EL (cell line): ENCODE measurements at places on chromosomes 1 and 21.

DNA sequence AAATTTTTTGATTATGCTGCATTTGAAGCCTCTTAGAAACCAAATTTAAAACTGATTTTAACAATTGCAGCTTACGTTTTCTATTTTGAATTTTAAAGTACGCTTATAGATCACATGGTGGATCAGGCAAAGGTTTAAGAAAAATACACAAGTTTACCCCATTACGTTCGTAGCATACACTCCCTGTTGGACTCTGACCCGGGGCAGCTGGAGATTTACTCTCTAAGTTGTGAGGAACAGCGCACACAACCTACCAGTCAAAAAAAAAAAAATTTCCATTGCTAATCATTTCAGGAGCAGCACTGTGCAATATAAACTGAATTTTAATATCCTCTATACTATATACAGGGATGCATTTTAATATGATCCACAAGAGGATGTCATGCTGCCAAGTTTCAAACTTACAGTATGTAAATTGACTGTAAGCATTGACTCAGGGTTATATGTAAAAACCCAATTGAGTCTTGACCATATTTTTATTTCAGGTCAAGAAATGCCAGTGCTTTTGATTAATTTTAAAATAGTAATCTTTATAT, 20.4 kb downstream of the CSDE1 start:
- DNase-seq, result no peak

DNA sequence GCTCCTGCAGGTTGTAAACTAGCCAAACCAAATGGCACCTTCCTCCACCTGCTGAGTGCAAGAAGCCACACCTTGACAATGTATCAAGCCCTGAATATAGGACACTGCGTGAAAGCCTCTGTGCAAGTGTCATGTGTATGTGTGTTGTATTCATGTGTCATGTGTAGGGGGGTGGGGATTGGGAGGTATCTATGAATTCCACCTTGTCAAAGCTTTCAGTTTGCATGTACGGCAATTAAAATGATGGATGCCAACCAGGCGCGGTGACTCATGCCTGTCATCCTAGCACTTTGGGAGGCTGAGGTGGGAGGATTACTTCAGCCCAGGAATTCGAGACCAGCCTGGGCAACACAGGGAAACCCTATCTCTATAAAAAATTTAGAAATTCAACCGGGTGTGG, 19.8 kb downstream of the CD34 start:
- no peak for DNase-seq

DNA sequence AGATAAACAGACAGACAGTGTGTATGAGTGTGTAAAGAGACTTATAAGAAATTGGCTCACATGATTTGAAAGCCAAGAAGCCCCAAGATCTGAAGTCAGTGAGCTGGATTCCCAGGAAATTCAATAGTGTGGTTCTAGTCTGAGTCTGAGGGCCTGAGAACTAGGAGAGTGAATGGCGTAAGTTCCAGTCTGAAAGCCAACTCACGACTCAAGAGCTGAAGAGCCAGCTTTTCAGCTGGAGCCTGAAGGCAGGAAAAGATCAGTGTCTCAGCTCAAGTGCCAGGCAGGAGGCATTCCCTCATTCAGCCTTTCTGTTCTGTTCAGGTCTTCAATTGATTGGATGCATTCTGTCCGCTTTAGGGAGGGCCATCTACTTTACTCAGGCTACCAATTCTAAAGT, 257.2 kb downstream of the PLPP3 start:
- DNase-seq, result no peak

DNA sequence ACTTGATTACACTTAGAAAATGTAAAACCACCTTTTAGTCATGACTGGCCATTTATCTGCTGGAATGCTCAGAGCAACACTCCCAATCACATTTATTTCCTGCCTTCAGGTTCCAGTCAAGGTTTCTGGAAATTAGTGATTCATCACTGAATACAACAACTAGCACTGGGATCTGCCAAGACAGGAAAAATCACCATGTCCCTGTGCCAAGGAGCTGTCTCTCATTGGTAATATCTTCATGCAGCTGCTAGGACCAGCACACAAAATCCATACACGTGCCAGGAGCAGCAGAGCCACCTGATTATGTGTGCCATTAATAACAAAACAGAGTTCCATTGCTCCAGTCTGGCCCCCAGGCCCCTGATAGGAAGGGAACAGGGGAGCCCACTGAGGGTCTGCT, 194.6 kb downstream of the TNR start:
- no peak for DNase-seq

DNA sequence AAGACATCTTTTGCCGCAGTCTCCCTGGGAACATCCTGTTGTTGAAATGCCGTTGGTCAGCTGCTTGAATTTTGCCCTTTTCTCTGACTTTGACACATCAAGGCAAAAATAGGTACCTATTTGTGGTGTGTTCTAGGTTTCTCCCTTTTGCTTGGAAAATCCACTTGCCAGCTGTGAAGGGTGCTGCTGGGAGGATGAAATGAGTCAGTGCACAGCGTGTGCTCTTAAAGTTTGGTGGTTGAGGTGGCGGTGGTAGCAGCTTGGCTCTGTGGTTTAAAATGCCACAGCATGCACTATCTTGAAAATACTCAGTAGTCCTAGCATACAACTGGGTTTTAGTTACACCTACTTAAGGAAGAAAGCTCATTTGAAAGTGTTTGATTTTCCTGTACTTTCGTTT, 183.8 kb downstream of the DHRS3 start:
- DNase-seq, result peak; percentile 79

GRCh38 chr1:241598249-241598648, 41.9 kb downstream of the CHML start:
- no peak for DNase-seq

DNA sequence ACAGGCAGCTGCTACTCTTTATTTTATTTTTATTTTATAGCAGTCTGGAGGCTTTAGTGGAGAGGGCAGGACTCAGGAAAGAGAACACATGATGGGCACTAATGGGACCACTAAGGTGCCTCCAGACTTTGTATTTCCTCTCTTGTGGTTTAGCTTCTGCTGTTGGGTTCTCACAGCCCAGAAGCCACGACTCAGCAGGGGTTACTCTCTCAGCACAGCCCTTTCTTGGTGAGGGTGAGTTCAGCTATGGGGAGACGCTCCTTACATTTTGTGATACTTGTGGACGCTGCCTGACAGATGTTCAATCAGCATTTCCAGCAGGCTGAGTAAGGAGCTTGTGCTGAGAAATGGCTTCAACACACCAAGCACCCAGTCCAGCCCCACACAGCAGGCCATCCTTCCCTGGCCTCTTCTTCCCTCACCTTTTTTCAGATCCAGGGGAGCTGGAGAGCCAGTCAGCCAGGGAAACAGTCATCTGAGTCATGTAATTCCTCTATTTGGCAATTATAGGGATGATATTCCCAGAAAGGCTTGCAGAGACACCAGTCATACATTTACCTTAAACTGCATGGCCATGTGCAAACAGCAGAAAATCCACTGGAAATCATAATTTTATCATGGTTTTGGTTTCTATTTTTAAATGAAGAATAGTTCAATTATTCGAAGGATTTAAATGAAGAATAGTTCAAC, 53.2 kb upstream of the RAB3GAP2 start:
- DNase-seq, result no peak

DNA sequence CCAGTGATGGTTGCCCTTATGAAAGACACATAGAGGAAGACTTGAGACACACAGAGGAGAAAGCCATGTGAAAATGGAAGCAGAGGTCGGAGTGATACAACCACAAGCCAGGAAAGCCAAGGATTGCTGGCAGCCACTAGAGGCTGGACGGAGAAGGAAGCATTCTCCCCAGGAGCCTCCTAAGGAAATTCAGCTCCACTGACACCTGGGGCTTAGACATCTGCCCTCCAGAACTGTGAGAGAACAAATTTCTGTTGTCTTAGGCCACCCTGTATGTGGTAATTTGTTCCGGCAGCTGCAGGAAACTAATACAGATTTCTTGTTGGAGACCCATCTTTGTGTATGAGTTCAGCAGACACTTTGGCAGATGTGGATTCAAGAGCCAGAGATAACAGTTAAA, 126.9 kb upstream of the ATP1A1 start:
- DNase-seq, result no peak

GRCh38 chr1:221768444-221769066, 26.7 kb upstream of the DUSP10 start:
- DNase-seq, result no peak

GRCh38 chr1:173503391-173503790, 26.3 kb downstream of the PRDX6 start:
- peak; percentile 37 for DNase-seq

DNA sequence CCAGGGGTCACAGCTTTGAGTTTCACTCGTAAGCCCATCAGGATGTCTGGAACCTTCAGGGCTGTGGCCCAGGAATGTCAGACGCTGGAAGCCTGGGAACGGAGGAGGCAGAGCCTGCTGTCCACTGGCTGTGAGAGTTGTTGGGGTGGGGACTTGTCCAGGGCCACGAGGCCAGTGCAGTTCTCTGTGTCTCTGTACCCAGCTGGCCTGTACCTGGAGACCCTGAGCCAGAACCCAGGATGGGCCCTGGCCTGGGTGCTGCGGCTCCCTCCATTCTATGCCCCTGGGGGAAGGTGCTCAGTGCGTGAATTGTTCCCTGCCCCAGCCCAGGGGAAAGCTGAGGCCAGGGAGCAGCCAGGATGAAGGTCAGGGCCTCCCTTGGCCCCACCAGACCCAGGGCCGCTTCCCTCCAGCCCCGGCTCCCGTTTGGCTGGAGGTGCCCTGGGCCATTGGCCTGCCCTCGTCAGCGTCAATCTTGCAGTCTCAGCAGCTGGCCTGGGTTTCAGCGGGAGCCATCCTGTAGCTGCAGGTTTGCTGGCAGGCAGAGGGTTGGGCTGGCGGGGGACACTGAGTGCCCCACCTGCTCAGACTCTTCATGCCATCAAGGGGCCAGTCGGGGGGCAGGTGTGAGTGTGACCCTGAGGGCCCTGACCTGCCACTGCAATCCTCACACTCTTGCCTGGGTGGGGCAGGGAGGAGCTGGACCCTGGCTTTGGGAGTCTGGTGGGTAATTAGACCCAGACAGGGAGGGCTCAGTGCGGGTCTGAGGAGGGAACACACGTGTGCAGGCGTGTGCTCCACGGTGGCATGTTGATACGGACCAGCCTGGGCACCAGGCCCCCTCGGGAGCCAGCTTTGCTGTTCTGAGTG, 724 bp upstream of the CALML6 start:
- DNase-seq, result no peak

DNA sequence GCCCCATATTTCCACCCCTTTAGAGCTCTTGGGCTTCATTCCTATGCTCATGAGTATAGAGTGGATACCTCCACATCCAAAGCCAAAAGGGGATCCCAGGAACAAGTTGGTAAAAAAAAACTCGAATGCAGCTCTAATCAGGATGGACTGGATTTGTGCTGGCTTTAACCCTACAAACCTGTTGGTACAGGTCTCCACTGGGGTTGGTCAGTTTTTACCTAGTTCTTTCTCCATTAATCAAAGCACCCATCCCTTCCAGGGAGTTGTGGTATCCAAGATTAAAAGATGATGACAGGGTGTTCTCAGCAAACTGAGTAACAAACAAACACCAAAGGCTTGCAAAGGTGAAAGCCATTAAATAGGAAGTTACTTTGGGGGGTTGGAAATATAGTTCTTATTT, 5.9 kb upstream of the CRNN start:
- no peak for DNase-seq

GRCh38 chr1:18384471-18384870, 96.3 kb upstream of the KLHDC7A start:
- no peak for DNase-seq

DNA sequence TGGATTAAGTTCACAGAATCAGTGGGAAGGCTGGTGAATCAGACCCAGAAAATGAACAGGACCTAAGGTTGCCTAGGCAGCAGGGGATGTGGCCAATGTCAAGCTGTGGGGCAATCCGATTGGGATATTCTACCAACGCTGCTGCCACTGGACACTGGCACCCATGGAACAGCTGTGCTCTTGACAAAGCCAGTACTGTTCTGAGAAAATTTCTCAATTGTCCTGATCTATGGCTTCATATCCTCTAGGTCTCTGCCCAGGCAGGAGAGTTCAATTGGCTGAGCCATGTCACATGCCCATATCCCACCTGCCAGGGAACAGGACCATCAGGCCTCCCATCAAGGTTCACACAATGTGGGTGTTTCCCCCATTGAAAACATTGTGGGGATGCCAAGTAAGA, 6.2 kb downstream of the TACSTD2 start:
- no peak for DNase-seq

DNA sequence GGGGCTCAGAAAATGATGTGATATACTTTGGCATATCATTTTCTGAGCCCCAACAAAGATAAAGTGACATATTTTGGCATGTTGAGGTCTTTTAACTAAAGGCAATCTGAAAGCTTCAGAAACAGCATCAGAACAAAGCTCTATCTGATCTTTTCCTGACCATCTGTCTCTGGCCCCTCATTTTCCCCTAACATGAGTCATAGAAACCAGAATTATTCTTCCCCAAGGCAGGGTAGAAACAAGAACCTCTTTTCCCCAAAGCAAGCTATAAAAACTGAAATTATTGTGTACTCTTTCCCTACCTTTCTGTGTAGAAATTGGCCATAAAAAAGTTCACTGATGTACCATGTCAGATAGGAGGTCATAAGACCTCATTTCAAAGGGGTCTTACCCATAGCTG, 48.7 kb upstream of the PLA2G4A start:
- no peak for DNase-seq

- DNase-seq, result peak; percentile 32
Measured at GRCh38 chr1:172167796-172168596, 252.5 kb upstream of the C1orf105 start.

DNA sequence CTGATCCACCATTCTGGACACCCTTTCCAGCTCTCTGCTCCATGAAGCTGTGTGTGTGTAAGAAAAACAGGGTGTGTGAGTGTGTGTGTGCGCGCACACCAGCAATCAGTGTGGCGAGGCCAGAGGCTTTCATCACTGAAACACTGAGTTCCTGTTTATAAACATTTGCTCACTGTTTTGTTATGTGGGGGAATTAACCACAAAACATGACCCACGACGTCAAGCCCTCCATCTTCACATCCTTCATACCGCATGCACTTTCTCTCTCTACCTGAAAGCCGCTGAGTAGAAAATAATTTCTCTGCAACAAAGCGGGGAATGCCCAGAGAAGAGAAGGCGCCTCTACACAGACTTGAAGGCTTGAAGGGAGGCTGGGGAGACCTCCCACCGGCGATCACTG, 148.9 kb upstream of the IRF2BP2 start:
- DNase-seq, result no peak

DNA sequence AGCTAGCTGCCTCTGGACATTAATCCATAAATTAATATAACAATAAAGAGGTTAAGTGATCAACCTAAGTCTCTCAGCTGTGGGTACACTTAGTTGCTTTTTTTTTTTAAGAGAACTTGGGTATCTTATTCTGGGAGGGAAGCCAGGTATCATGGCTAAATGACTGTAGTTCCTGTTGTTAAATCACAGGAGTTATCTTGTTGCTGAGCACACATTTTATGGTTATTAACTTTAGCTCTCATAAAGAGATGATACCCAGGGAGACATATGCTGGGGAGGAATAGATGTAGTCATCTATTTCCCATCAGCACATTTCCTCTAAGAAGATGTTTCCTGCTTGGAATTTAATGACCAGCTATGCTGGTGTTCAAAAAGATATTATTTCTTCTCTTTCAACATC, 227.8 kb downstream of the PTGER3 start:
- DNase-seq, result no peak

DNA sequence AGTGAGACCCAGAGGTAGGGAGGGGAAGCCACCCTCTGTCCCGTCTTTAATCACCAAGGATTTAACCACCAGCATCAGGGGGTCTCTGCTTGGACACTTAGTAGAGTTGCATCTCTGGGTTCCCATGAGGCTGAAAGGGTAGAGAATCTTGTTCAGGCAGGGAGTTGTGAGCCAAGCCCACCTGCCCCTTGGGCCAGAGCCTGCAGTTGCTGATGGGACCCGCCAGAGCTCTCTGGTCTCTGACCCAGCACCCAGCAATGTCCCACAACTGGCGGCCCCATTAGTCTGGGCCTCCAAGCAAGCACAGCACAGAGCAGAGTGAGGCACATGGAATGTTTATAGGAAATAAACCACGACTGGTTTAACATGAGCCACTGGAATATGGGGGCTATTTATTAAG, 166.3 kb downstream of the TRIM33 start:
- no peak for DNase-seq
